ENCODE measurements at places on chromosomes 1 and 21. TPM values are rescaled to one million over a fixed set of nuclear protein-coding genes. Genes with fewer than 3 reads are reported as not detected.

LPAR3 gene
- 0.13 TPM for total RNA-seq

CLEC20A gene
- not detected for total RNA-seq

SH2D5 gene
- total RNA-seq: 2.5 TPM

KHDC4 gene
- 27.4 TPM for total RNA-seq

ELF3 gene
- 0.12 TPM for total RNA-seq

CYP4Z1 gene
- 0.13 TPM for total RNA-seq

BOLA1 gene
- total RNA-seq: 7.3 TPM

Data from aortic smooth muscle cell (primary cell).